ENCODE measurements at places on chromosomes 16 and 17.

DNA sequence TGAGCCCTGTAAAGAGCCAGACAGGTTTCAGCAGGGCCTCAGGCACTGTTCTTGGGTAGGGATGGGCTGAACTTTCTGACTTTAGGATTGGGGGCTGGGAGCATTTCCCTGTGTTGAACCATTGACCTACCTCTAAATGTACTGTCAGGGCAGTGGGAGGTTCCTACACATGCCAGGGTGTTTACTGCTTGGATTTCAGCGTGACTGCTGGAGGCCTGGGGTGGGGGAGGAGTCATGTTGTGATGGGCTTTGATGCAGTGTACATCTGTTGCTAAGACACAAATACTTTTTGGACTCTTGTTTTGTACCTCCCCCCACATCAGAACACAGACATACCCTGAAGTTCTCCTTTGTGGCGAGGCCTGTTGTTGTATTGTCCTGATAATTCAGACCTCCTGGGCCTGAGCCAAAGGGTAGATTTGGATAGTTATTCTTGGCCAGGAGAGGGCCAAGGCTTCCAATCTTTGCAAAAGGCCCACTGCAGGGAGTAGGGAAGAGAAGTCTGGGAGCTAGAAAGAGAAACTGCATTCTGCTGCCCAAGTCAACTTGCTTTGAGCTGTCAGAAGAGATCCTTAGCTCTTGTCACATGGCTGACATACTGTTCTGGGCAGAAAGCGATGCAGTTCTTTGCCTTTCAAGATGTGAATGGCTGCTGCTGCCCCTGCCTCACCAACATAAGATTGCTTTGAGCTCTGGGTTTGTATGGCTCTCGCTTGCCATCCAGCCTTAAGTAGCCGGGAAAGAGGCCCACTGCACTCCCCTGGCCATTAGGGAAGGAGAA, 3.7 kb downstream of the NFE2L1 start:
- no peak for DNase-seq

GRCh38 chr17:7894866-7895265, 6.3 kb downstream of the CHD3 start:
- DNase-seq: no peak

GRCh38 chr17:17985555-17985954, 12.9 kb downstream of the DRC3 start:
- no peak for DNase-seq

- DNase-seq: no peak
Measured at GRCh38 chr17:3389791-3390190, 3.7 kb upstream of the OR3A2 start.

GRCh38 chr16:81500833-81501521, 56.4 kb downstream of the CMIP start:
- no peak for DNase-seq

GRCh38 chr16:89120921-89121351, 27.3 kb downstream of the ACSF3 start:
- no peak for DNase-seq

DNA sequence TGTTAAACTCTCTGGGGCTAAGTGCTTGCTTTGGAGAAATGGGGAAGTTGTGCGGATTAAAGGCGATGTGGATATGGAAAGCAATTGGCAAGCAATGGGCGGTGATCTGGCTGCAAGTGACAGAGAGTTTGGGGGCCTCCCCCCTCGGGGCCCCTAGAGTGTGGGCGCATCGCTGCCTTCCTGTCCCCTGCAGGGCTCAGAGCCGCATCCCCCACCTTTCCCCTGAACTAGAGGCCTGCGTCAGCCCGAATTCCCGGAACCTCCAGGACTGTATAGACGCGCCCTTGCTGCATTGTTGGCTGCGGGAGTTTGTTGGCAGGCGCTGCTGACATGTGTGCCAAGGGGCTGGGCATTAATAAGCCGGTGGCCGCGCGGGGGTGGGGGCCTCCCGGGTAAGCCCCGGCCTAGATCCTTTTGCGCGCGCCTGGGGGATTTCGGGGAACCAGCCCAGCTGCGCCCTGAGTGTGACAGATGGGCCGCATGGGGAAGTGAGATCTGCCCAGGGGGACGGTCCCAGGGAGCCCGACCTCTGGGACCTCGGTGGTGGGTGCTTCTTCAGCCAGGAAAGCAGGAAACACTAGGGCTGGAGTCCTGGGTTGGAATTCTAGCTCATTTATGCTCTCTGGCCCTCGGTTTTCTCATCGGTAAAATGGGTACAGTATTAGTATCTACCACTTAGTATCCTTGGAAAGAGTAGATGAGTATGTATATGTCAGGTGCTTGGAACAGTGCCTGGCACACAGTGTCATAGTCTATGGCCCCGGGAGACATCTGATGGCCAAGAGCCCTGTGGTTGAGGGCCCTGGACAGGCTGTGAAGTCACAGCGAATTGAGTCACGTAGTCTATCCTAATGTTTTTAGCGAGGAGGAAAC, 1.0 kb downstream of the EEF2K start:
- peak; percentile 57 for DNase-seq

DNA sequence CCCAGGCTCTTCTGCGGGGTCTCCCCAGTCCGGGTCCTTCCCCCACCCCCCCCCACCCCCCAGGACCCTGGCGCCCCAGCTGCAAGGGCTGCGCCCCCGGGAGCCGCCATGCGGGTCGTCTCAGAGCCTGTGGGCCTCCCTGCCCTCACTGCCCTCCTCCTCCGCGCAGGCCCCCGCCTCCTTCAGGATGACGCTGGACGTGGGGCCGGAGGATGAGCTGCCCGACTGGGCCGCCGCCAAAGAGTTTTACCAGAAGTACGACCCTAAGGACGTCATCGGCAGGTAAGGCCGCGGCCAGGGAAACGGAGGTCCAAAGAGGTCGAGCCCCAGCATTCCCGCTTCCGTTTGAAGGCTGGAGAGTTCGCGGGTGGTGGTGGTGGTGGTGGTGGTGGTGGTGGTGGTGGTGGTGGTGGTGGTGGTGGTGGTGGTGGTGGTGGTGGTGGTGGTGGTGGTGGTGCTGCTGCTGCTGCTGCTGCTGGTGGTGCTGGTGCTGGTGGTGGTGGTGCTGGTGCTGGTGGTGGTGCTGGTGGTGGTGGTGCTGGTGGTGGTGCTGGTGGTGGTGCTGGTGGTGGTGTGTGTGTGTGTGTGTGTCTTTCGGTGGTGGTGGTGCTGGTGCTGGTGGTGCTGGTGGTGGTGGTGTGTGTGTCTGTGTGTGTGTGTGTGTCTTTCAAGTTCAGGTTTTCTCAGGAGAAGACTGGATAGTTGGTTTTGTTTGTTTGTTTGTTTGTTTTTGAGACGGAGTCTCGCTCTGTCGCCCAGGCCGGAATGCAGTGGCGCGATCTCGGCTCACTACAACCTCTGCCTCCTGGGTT, 615 bp downstream of the PHKG2 start:
- no peak for DNase-seq

GRCh38 chr16:83835586-83836566, 28.1 kb downstream of the HSBP1 start:
- DNase-seq: no peak

DNA sequence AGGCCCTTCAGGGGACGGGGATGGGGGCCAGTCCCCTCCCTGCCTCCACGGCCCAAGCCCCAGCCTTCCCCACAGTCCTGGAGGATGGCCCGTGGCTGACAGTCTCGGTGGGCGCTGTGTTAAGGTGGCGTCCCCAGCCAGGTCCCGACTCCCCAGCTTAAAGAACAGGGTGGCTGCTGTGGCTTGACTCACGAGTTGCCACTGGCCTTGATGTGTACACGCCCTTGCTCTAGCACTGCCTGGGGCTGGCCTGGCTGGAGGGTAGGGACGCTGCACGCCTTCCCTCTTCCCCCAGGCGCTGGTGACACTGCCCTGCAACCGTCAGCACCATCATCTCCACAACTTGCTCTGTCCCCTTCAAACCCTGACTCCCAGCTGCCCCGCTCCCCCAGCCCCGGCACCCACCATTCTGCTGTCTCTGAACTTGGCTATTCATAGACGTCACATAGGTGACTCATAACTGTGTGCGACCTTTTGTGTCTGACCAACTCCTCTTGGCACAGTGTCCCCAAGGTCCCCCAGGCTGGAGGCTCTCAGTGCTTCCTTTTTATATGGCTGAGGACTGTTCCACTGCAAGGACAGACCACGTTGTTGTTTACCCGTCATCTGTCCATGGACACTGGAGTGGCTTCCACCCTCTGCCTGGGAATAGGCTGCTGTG, 6.3 kb downstream of the GNPTG start:
- DNase-seq: no peak

DNA sequence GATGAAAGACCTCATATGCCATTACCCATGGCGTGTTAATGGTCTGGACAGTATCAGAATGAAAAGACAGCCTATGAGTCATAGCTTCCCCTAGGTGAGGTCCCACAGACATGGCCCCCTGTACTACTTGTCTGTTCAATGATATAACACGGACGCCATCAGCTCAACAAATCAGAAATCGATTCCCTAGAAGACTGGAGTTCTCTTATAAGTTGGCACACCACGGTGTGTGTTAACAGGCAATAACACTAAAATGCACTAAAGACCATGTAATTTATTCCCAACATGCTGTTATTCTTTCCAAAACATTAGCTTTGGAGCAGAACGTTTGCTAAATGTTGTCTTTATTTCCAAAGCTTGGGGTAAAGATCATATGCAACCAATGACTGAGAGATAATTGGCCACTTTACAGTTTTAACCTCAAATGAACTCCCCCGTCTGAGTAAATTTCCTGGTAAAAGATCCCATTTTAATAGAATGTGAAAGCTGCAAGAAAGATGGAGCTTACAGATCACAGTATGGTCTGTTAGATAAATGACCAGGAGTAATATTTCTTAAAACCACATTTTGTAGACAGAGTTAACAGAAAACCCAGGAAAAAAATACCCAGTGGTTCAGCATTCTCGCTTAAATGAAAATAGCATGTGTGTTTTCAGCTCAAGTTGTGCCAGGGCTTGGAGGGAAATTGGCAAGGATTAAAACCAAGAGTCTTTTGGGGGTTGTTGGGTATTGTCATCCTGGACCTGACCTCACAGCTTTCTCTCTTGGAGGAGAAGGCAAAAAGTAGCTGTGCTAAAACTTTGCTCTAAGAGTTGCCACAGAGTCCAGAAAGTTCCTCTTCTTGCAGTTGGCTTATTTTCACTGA, 65.9 kb downstream of the PCTP start:
- no peak for DNase-seq

- no peak for DNase-seq
Measured at GRCh38 chr17:80790021-80790765, 201.4 kb upstream of the CHMP6 start.

- DNase-seq: no peak
Measured at GRCh38 chr16:53773150-53773846, 69.3 kb downstream of the FTO start.

Data from activated T-cell treated with anti-CD3 and anti-CD28 coated beads for 4 hours (primary cell).